ENCODE measurements at places on chromosomes 13 and 19.

GRCh38 chr13:107202371-107203023 lies 634.6 kb upstream of the ARGLU1 start:
- no peaks in the 10 kb centered on the region for H3K36me3 ChIP-seq
- H3K4me1 ChIP-seq, result no peaks in the 10 kb centered on the region
- no peak overlapping the region for H3K27ac ChIP-seq
- no peaks in the 10 kb centered on the region for H3K27me3 ChIP-seq
- H3K4me3 ChIP-seq, result no peak overlapping the region
- no peak for DNase-seq

- peak; percentile 77 for DNase-seq
- no peaks in the 10 kb centered on the region for H3K36me3 ChIP-seq
- no peak overlapping the region for H3K4me3 ChIP-seq
Measured at GRCh38 chr19:49861107-49861506, 6.3 kb downstream of the PNKP start.

DNA sequence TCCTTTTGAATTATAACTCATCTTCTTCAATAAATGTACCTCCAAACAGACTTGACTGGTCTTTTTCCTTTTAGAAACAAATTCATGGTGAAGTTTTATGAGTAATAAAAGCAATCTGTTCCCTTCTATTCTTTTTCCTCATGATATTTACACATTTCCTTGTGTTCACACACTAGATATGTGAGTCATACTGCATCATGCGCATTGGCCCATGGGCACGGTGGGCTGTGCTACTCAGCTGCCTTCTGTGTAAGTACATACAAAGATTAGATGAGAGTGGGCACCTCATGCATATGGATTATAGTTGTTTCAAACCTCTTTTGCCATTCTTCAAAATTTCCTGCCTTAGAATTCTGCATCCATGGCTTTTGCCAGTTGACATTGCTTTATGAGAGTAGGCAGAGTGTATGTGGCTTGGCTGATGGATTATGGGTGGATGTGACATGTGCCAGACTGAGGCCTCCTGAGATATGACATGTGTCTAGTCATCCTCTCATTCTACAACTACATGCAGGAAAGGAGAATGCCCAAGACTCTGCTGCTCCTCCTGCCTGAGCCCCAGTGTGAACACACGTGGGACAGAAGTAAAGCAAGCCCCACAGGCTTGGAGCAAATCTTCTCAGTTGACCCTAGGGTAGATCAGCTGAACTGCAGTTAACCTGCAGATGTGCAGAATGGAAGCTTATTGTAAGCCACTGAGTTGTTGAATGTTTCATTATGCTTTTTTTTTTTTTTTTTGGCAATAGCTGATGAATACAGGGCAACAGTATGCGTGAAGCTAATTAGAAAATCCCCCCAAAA lies 109.9 kb downstream of the RBM26 start:
- H3K27me3 ChIP-seq, result no peaks in the 10 kb centered on the region
- no peaks in the 10 kb centered on the region for H3K36me3 ChIP-seq
- H3K4me1 ChIP-seq, result no peaks in the 10 kb centered on the region

- H3K4me3 ChIP-seq, result no peak overlapping the region
- H3K4me1 ChIP-seq, result no peaks in the 10 kb centered on the region
- no peak overlapping the region for H3K27ac ChIP-seq
- DNase-seq, result no peak
- H3K27me3 ChIP-seq, result no peaks in the 10 kb centered on the region
- no peaks in the 10 kb centered on the region for H3K36me3 ChIP-seq
Measured at GRCh38 chr19:3710265-3710812, 2.2 kb downstream of the TJP3 start.

GRCh38 chr13:62360609-62361008 lies 945.0 kb upstream of the PCDH20 start:
- DNase-seq, result no peak
- H3K4me3 ChIP-seq, result no peak overlapping the region

DNA sequence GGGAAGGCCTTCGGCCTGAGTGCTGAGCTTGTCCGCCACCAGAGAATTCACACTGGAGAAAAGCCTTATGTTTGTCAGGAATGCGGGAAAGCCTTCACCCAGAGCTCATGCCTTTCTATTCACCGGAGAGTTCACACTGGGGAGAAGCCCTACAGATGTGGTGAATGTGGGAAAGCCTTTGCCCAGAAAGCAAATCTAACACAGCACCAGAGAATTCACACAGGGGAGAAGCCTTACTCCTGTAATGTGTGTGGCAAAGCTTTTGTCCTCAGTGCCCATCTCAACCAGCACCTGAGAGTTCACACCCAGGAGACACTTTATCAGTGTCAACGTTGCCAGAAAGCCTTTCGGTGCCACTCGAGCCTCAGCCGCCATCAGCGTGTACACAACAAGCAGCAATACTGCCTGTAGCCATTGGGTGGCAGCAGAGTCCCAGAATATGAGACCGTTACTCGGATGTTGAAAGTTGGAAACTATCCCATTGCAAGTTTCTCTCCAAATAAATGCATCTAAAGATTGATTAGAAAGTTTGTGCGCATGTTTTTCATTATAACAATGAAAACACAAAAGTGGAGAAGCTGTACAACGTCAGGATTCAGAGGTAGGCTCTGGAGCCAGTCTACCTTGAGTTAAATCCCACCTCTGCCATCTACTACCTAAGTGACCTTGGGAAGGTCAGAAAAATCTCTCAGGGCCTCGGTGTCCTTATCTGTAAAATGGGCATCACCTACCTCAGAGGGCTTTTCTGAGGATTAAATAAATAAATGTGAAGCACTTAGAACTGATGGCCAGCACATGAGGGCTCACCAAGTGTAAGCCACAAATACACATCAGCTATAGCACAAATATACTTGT lies 21.1 kb downstream of the ZNF473 start:
- no peaks in the 10 kb centered on the region for H3K27me3 ChIP-seq
- no peak overlapping the region for H3K27ac ChIP-seq
- peak; percentile 36 for DNase-seq

DNA sequence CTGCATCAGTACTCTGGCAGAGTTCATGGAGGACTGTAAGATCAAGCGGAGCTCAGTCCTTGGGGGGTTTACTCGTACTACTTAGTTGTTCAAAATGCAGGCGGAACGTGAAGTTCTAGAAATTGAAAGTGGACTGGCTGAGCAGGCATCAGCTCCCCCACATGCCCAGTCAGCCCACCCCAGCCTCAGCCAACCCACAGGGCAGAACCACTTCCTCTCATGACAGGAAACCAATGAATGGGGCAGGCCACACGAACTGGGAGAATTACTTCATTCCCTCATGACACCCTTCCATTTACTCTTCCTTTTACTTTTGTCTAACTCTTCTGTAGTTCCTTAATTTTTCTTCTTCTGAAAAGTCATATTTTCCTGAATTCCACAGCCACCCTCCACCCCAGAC lies 71.9 kb downstream of the FLT1 start:
- no peaks in the 10 kb centered on the region for H3K27me3 ChIP-seq
- no peak overlapping the region for H3K27ac ChIP-seq
- no peaks in the 10 kb centered on the region for H3K36me3 ChIP-seq
- no peak overlapping the region for H3K4me3 ChIP-seq

DNA sequence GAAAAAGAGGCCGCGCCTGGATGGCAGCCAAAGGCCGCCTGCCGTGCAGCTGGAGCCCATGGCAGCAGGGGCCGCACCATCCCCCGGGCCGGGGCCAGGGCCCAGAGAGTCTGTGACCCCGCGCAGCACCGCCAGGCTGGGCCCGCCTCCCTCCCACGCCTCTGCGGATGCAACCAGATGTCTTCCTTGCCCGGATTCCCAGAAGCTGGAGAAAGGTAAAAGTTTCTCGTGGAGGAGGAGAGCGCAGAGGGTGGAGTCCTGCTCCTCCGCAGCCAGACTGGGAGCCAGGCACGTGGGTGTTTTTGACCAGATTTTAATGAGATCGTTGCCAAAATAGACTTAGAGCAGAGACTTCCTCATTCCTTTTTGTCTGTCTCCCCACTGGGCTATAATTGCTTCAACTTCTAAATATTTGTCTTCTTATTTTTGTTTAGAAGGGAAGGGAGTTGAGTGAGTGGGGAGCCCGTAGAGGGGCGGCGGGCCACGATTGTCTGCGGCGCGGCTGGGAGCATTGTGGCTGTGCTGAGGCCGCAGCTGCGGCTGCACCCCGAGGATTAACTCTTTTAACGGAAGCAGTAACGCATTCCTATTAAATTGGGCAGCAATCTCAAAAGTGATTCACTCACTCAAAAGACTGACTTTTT lies 22.8 kb upstream of the NDUFS7 start:
- DNase-seq, result peak; percentile 79
- peaks cover 26% of the 10 kb centered on the region for H3K4me1 ChIP-seq
- H3K27ac ChIP-seq, result peak overlapping the region; percentile 62
- H3K36me3 ChIP-seq, result no peaks in the 10 kb centered on the region
- no peaks in the 10 kb centered on the region for H3K27me3 ChIP-seq

GRCh38 chr13:33544308-33544707 lies 258.8 kb upstream of the STARD13 start:
- peak overlapping the region; percentile 96 for H3K27ac ChIP-seq
- H3K36me3 ChIP-seq, result no peaks in the 10 kb centered on the region
- H3K4me3 ChIP-seq, result no peak overlapping the region
- no peaks in the 10 kb centered on the region for H3K27me3 ChIP-seq

GRCh38 chr19:33194532-33194885 lies 379 bp downstream of the LRP3 start:
- H3K27me3 ChIP-seq, result no peaks in the 10 kb centered on the region
- H3K27ac ChIP-seq, result peak overlapping the region; percentile 43
- H3K4me3 ChIP-seq, result peak overlapping the region; percentile 75
- DNase-seq, result no peak
- H3K36me3 ChIP-seq, result no peaks in the 10 kb centered on the region

DNA sequence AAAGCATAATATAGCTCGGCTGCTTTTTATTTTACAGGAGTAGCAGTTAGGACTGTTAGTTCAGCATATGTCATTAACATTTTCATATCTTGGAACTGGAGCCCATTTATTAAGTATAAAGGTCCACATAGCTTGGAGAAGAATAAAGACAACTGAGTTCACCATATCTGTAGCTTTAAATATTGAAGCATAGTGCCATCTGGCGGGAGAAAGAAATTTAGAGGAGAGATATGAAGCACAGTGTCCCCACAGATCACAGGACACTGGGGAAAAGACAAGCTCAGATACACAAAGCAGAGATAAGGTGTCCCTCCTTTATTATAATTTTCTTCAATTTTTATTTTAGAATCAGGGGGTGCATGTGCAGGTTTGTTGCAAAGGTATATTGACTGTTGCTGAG lies 104.7 kb upstream of the FREM2 start:
- H3K27me3 ChIP-seq, result no peaks in the 10 kb centered on the region
- no peak overlapping the region for H3K4me3 ChIP-seq
- no peaks in the 10 kb centered on the region for H3K36me3 ChIP-seq
- no peak overlapping the region for H3K27ac ChIP-seq
- H3K4me1 ChIP-seq, result no peaks in the 10 kb centered on the region

DNA sequence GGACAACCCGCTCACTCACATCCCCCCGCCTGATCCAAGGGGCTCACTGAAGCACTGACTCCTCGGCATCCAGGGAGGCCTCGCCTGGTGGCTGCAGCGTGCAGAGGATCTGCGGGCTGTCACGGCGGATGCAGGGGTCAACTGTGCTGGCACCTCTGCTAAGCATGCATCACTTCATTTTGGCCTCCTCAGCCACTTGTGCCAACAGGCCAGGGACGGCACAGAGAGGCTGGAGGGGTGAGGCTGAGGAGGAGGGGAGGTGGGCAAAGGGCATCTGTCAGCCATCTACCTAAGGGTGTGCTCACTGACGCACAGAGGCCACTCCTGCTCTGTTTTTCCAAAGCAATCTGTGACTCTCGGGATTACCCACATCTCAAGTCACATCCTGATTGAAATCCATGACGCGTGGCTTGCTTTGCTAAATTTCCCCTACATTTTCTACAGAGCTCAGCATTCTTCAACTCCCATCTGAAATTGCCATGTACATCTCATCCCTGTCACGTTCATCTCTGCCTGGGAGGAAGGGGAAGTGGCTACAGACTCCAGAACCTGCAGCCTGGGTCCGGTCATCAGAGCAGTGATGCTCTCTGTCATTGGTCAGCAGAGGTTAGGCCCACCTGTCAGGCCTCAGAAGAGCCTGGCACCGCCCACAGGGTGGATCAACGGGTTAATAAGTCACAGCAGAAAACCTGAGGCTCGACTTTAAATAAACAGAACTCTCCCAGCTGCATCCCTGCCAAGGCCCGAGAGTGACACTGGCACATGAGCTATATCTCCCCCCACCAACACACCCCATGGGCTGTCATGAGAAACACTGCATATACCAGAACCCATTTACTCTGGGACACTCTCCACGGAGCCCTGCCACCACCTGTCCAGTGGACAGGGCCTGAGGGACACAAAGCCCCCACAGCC lies 17.6 kb downstream of the ELL start:
- no peak for DNase-seq
- H3K27me3 ChIP-seq, result no peaks in the 10 kb centered on the region
- H3K27ac ChIP-seq, result no peak overlapping the region
- peaks cover 56% of the 10 kb centered on the region for H3K4me1 ChIP-seq
- H3K36me3 ChIP-seq, result no peaks in the 10 kb centered on the region

- H3K4me1 ChIP-seq, result peaks cover 4% of the 10 kb centered on the region
- no peaks in the 10 kb centered on the region for H3K27me3 ChIP-seq
- DNase-seq, result no peak
- H3K27ac ChIP-seq, result no peak overlapping the region
- H3K4me3 ChIP-seq, result no peak overlapping the region
Measured at GRCh38 chr13:75764251-75764925, 128.3 kb downstream of the LMO7 start.

GRCh38 chr13:23822252-23822824 lies 66.9 kb downstream of the MIPEP start:
- no peaks in the 10 kb centered on the region for H3K36me3 ChIP-seq
- no peak overlapping the region for H3K27ac ChIP-seq
- H3K4me1 ChIP-seq, result peaks cover 9% of the 10 kb centered on the region
- DNase-seq, result no peak

GRCh38 chr13:43979492-43979891 lies 99.8 kb downstream of the LACC1 start:
- no peaks in the 10 kb centered on the region for H3K27me3 ChIP-seq
- H3K4me3 ChIP-seq, result no peak overlapping the region
- H3K36me3 ChIP-seq, result no peaks in the 10 kb centered on the region
- no peak overlapping the region for H3K27ac ChIP-seq

DNA sequence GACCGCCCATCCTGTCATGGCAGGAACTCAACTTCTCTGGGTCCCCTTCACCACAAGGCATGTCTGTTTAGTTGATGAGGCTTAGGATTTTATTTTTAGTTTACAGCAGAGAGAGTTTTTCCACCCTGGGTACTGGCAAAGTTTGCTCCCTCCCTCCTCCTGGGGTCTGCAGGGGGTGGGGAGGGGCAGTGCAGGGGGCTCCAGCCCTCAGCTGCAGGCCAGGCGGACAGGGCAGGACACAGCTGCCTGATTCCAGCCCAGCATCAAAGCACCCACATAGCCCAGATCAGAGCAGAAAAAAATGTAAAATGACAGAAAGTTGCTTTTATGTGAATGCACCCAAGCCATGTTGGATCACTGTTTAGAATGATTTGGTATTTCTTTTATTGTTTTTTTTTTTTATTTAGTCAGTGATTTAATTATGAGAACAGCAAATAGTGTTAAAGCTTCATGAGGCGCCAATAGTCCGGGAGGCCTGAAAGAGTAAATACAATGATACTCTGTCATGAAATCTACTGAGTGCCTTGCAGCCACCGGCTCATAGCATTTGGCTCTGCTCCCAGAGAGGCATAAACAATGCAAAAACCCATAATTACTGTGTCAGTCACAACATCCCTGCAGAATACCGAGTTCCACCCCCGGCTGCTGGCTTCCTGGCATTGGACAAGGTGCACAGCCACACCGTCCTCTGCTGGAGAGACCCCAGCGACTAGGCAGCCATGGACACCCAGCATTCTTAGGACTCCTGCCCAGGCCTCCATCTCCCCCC lies 923.5 kb downstream of the UQCRFS1 start:
- H3K4me3 ChIP-seq, result no peak overlapping the region
- no peaks in the 10 kb centered on the region for H3K36me3 ChIP-seq
- H3K27me3 ChIP-seq, result no peaks in the 10 kb centered on the region
- H3K4me1 ChIP-seq, result peaks cover 9% of the 10 kb centered on the region
- H3K27ac ChIP-seq, result no peak overlapping the region

All from ovary (tissue), 10 donors.